ENCODE measurements at places on chromosomes 2 and 18.
A peak's percentile ranks its signal among the peaks of the same experiment; 100 is the strongest.

DNA sequence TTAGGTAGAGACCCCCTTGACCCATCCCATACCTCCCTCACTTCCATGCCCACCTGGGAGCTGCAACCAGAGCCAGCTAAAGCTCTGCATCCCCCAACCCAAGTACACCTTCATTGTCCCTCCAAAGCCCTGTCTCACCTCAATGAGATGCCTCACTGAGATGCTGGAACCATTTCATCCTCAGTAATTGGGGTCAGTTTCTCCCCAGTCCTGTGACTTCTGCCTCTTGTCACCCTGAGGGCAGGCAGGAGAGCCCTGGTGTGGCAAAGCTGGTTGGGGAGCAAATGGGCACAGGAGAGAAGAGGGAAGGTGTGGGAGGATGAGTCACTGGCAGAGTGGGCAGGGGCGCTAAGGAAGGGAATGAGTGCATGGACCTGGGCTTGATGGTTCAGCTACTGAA lies 27.9 kb upstream of the NT5DC4 start:
- DNase-seq = no peak

DNA sequence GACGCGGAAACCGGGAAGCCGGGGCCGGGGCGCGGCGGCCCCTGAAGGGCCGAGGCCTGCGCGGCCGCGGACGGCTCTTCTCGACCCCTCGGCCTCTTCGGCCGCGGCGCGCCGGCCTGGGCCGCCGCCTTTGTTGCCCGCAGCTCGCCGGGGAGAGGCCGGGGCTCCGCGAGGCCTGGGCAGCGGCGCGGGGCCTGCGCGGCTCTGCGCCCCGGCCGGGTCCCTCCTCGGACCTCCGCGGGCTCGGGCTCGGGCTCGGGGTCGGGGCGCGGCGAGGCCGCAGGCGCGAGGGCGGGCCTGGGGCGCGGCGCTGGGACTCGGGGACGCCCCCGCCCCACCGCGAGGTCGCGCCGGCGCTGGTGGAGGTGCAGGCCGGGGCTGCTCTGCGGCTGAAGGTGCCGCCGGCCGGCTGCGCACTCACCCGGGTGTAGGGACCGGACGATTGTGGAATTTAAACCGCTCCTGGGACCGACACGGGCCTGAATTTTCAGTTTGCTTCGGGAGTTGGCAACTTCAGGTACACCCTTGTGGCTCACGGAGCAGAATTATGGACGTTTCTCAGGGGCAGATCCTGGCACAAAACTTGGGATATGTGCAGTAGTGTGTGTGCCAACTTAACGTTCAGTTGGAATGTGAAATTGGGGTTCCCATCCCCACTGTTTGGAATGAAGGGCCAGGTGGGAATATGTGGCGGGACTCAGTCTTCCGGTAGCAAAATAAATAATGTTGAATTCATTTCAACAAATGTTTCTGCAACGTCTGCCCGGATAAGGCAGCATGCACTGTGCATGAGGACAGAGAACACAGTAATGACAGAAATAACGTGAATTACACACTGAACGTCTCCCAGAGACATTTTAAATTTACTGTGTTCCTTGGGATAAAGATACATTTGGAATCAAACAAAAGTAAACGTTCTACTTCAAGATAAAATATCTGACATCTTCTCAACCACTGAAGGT lies 787 bp downstream of the SOCS6 start:
- DNase-seq = peak; percentile 85

DNA sequence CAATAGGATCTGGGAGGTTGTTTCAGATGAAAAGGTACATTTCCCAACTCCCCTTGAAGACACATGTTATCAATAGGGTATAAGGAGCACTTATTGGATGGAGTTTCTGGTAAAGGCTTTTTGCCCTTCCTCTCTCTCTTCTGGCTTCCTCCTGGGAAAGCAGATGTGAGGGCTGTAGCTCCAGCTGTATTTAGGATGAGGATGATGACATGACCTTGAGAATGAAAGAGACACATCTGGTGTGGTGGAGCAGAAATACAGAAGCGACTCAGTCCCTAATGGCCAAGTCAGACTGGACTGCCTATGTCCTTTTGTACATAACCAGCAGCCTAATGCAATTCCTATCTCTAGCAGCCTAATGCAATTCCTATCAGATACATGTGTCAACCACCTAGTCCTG lies 100.9 kb upstream of the NXPH2 start:
- DNase-seq = peak; percentile 34

DNA sequence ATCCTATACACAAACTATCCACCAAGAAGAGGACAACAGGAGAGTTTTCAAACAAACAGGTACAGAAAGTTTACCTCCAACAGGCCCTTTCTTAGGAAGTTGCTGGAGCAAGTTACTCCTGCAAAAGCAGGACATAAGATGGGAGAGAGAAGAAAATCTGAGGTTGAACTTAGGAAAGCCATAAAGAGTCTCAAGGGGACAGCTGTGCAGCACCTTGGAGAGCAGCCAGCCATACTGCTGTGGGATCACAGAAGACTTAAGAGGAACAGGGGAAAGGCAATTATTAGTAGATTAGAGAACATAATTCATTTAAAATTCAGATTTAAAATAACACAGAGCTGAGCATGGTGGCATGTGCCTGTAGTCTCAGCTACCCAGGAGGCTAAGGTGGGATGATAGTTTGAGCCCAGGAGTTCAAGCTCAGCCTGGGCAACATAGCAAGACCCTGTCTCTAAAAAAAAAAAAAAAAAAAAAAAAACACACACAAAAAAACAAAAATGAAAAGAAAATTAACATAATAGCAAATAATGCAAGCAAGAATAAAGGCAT lies 148.1 kb upstream of the SIX3 start:
- no peak for DNase-seq

GRCh38 chr18:37546272-37546537 lies 19.4 kb downstream of the CELF4 start:
- DNase-seq = no peak

- no peak for DNase-seq
Observed at GRCh38 chr2:98034745-98035144, 39.0 kb upstream of the TMEM131 start.

- no peak for DNase-seq
Observed at GRCh38 chr2:134917360-134917865, 1.2 kb upstream of the CCNT2 start.

GRCh38 chr2:8365331-8365910 lies 316.4 kb upstream of the ID2 start:
- DNase-seq = no peak

DNA sequence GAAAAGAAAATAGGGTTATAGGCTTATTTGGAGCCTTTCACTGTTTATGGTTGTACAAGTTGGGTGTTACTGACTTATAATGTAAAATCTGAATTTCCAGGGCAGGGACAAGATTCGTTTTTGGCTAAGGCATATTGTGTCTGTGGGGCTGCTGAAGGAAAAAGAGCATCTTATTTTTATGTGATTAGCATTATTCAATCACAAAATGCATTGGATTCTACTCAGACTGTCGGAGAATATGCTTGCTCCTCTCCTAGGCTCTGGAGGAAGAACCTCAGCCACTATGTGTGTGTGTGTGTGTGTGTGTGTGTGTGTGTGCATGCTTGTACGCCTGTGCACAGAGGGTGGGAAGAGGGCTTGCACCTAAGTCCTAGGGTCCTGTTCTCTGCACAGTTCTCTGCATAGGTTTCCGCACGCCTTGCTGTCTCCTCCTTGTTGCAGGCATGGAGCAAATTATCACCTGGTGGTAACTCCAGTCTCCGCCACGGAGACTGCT lies 44.3 kb downstream of the AGAP1 start:
- no peak for DNase-seq

GRCh38 chr2:206555721-206556120 lies 86.6 kb upstream of the FAM237A start:
- no peak for DNase-seq
